Stomach (tissue), 19 donors: ENCODE measurements at places on chromosomes 16 and 17. TPM values are rescaled to one million over a fixed set of nuclear protein-coding genes. Genes with fewer than 3 reads are reported as not detected.

The GUCY2D gene
- total RNA-seq = not detected

The CACNG3 gene
- not detected for total RNA-seq

The NHERF2 gene
- total RNA-seq = 95.5 TPM

The RHBDF2 gene
- 131 TPM for total RNA-seq

The USP43 gene
- total RNA-seq = 1.3 TPM

The HSPB9 gene
- total RNA-seq = not detected

The UMOD gene
- 3.0 TPM for total RNA-seq

The PIMREG gene
- 8.5 TPM for total RNA-seq

The GPRC5B gene
- total RNA-seq = 24.2 TPM

The CLEC3A gene
- not detected for total RNA-seq

The RPH3AL gene
- total RNA-seq = 16.0 TPM

The NPIPB9 gene
- total RNA-seq = 24.3 TPM

The FNDC8 gene
- not detected for total RNA-seq

The DPEP1 gene
- 4.8 TPM for total RNA-seq

The YPEL2 gene
- 60.8 TPM for total RNA-seq

The KCNJ16 gene
- 12.9 TPM for total RNA-seq

The SOST gene
- total RNA-seq = not detected

The CHD9NB gene
- 0.89 TPM for total RNA-seq

The IL21R gene
- not detected for total RNA-seq

The SERPINF2 gene
- total RNA-seq = 0.45 TPM

The UNC119 gene
- 13.6 TPM for total RNA-seq

The RHBDL3 gene
- total RNA-seq = not detected

The HIGD1B gene
- not detected for total RNA-seq

The AKAP10 gene
- 54.5 TPM for total RNA-seq

The TPSD1 gene
- not detected for total RNA-seq

The NECAB2 gene
- total RNA-seq = not detected

The FOXC2 gene
- total RNA-seq = not detected

The CSH1 gene
- total RNA-seq = not detected

The FDXR gene
- 46.9 TPM for total RNA-seq

The SLC5A10 gene
- total RNA-seq = not detected

The KRT27 gene
- not detected for total RNA-seq

The NACA2 gene
- not detected for total RNA-seq

The RAB11FIP4 gene
- 121 TPM for total RNA-seq

The TBC1D3I gene
- total RNA-seq = not detected

The SLC35G6 gene
- total RNA-seq = not detected

The CD19 gene
- not detected for total RNA-seq
